ENCODE measurements at places on chromosomes 2 and 18. TPM values are rescaled to one million over a fixed set of nuclear protein-coding genes. Genes with fewer than 3 reads are reported as not detected.
A peak's percentile ranks its signal among the peaks of the same experiment; 100 is the strongest.

DNA sequence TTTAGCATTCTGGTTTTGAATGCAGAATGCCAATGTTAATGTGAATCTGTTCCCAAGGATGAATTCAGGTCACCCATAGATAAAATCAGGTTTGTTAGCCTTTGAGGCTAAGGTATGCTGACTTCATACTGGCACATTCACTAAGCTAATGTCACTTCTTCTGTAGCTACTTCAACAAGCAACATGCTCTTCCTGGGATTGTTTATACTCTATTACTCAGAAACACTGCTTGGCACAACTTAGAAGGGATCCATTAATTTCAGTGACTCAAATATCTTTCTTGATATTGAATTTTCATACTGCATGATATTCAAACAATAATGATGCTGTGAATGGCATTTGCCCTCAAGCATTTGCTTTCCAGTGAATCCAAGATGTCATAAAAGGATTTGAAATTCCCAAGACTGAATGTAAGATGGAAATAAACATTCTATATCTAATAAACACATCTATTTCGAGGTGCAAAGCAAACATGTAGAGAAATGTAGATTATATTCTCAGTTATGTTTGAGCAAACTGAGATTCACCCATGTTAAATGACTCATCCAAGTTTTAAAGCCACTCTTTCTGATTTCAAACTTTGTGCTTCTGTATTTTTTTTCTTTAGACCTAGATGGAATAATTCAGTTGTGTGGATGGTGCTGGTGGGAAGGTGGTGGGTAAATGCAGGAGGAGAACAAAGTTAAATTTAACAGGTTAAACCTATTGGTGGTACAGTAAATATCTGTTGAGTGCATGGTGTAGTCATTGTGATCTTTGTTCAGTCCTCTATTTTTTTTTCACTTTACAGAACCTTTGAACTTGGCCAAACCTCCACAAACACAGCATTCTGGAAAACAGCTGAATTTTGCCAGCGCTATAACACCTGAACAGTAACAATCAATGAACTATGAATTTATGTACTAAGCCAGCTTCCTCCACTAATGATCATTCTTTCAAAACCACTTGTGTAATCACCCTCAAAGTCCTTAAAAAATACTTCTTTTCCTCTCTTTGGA is 162.1 kb upstream of the XIRP2 start:
- DNase-seq, result no peak

GRCh38 chr18:76408480-76409067 is 86.5 kb downstream of the ZNF516 start:
- no peak for DNase-seq

DNA sequence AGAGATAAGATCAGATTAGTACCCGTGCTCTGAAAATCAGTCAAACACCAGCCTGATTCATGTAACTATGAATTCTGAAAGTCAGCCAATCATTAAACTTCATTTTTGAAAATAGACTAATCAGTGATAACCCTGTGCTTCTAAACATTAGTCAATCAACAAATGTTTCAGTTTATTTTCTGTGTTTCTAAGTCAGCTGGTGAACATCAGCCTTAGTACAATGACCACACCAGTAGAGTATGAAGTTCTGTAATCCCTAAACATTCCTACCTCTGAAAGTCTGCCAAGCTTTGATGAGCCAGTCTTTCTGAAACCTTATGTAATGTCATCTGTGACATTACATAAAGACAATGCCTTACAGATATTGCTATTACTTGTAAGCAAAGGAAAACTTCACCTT is 807.4 kb upstream of the CRIM1 start:
- DNase-seq, result peak; percentile 0

- DNase-seq, result no peak
These were observed 60.3 kb downstream of the LONRF2 start for GRCh38 chr2:100262046-100262445.

VAMP5 gene
- 60.8 TPM for total RNA-seq

ATRAID gene
- 118 TPM for total RNA-seq

Measured in HFFc6 (cell line).